ENCODE measurements at places on chromosomes 12 and 14. TPM values are rescaled to one million over a fixed set of nuclear protein-coding genes. Genes with fewer than 3 reads are reported as not detected.

GRCh38 chr12:112525426-112525809 is 106.7 kb downstream of the PTPN11 start:
- DNase-seq, result no peak
- H3K27ac ChIP-seq, result no peak overlapping the region
- no peaks in the 10 kb centered on the region for H3K36me3 ChIP-seq

DNA sequence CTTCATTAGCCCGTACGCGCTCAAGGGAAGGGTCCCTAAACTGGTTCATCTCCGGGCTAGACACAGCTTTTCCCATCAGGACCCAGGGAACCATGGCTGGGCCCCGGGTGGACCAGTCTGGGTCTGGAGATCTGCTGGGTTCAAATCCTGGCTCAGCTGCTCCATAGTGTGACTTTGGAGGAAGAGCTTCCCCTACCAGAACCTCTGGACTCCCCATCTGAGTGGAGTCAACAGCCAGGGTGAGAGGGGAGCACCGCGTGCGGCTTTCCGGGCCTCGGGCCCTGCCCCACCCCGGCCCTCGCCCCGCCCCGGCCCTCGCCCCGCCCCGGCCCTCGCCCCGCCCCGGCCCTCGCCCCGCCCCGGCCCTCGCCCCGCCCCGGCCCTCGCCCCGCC is 41.2 kb downstream of the BEGAIN start:
- H3K27me3 ChIP-seq, result peaks cover 15% of the 10 kb centered on the region
- H3K27ac ChIP-seq, result no peak overlapping the region
- no peaks in the 10 kb centered on the region for H3K36me3 ChIP-seq
- DNase-seq, result no peak

DNA sequence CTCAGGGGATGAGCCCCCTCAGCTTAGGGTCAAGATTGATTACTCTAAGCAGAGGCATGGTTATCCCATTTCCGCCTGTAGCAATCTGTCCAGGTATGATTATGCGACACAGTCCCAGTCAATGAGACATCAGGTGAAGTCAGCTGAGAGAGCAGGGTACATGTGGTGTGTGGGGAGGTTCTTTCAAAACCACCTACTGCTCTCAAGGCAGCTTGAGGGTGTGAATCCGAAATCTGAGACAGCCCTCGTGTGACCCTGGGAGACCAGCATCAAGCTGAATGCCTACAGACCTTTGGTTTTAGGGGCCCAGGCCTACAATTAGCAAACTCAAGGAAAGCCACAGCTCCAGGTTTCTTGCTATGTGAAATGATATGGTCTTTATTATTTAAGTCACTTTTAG is 275.7 kb downstream of the ITPR2 start:
- no peak overlapping the region for H3K27ac ChIP-seq
- H3K4me1 ChIP-seq, result no peaks in the 10 kb centered on the region
- no peak for DNase-seq
- H3K4me3 ChIP-seq, result no peak overlapping the region

- H3K36me3 ChIP-seq, result no peaks in the 10 kb centered on the region
- H3K4me3 ChIP-seq, result no peak overlapping the region
- H3K27me3 ChIP-seq, result peaks cover 32% of the 10 kb centered on the region
Measured at GRCh38 chr12:124762791-124763593, 100.7 kb downstream of the SCARB1 start.

- peaks cover 24% of the 10 kb centered on the region for H3K4me1 ChIP-seq
- H3K4me3 ChIP-seq, result no peak overlapping the region
- no peaks in the 10 kb centered on the region for H3K27me3 ChIP-seq
- no peak for DNase-seq
- H3K36me3 ChIP-seq, result no peaks in the 10 kb centered on the region
Measured at GRCh38 chr12:109822951-109823411, 10.2 kb downstream of the TRPV4 start.

DNA sequence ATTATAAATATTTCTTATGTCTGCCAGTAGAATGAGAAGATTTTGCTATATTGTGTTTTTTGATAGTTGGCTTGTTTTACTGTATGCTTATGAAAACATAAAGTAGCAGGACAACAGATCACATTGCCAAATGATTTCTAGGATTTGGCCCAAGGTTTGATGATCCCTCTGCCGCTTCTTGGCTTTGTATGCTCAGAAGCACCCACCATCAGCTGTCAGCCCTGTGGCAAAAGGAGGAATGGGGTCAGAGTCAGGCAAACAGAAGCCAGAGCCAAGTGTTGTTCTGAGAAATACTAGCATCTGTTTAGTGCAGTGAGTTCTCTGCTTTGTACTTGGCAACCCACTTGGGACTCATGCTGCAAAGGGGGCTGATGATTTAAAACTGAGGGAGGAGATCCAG is 152.2 kb downstream of the PDE3A start:
- no peaks in the 10 kb centered on the region for H3K27me3 ChIP-seq
- H3K4me3 ChIP-seq, result no peak overlapping the region
- no peak for DNase-seq
- no peaks in the 10 kb centered on the region for H3K36me3 ChIP-seq
- no peak overlapping the region for H3K27ac ChIP-seq

GRCh38 chr14:22796087-22796707 is 19.0 kb downstream of the SLC7A7 start:
- no peaks in the 10 kb centered on the region for H3K36me3 ChIP-seq
- H3K4me1 ChIP-seq, result peaks cover 4% of the 10 kb centered on the region
- no peak for DNase-seq

DNA sequence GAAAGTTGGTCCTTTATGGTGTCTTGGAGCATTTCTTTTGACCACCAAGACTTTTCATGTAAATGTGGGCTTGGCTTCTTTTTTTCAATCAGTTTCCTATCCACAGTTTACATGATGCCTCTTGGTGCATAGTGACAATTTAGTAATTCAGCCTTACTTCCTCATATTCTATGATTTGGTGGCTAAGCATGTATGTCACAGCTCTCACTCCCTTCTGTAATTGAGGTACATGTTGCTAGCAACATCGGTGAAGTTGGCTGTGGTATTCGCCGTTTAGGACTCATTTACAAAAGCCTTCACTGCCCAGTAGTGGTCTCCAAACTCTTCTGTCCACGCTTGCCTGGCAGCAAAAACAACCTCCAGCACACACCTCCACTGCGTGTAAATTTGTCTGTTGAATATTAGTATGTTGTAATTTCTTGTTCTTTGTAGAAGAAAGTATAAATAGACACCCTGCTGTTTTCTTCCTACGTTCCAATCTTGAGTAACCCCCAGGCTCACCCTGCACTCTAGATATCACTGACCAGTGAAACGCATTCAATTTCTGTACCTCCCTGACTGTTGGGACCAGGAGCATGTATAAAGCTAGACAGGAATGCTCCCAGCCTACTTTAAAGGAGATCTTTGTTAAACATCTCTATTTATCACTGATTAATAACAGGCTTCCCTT is 90.4 kb downstream of the PPP2R5C start:
- no peak overlapping the region for H3K4me3 ChIP-seq
- H3K27me3 ChIP-seq, result no peaks in the 10 kb centered on the region
- H3K27ac ChIP-seq, result no peak overlapping the region
- no peak for DNase-seq
- peaks cover 10% of the 10 kb centered on the region for H3K4me1 ChIP-seq

DNA sequence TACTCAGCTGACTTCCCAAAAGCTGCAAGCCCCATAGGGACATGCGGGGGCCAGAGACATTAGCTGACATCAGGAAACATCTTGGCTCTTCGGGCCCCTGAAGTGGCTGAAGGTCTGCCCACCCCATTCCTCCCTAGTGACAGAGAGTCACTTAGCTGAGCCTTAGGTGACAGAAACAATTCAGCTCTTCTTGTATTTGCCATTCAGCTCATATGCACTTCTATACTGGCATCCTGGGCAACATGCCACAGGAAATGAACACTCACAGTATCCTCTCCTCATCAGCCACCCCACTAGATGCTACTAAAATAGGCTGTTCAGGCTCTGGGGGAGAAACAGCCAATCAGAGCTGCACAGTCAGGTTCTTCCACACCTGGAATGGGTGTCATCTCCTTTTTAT is 3.4 kb downstream of the DCTN2 start:
- peaks cover 4% of the 10 kb centered on the region for H3K27me3 ChIP-seq
- peaks cover 20% of the 10 kb centered on the region for H3K36me3 ChIP-seq
- no peak overlapping the region for H3K27ac ChIP-seq
- peaks cover 20% of the 10 kb centered on the region for H3K4me1 ChIP-seq

DNA sequence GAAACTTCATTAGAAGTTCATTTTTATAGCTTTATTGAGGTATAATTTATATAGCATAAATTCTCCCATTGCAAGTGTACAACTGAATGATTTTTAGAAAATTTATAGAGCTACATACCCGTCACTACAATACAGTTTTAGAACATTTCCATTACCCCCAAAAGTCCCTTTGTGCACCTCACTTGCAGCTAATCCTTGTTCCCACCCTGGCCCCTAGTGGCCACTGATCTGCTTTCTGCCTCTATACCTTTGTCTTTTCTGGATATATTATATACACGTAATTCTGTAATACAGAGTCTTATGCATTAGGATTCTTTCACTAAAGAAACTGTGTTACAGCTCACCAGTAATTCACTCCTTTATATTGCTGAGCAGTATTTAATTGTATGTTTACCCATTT is 145.1 kb upstream of the DIO2 start:
- H3K36me3 ChIP-seq, result no peaks in the 10 kb centered on the region
- H3K4me3 ChIP-seq, result no peak overlapping the region
- no peaks in the 10 kb centered on the region for H3K27me3 ChIP-seq
- no peaks in the 10 kb centered on the region for H3K4me1 ChIP-seq

GRCh38 chr12:76714861-76715260 is 49.1 kb upstream of the ZDHHC17 start:
- H3K27me3 ChIP-seq, result no peaks in the 10 kb centered on the region
- no peak overlapping the region for H3K27ac ChIP-seq
- no peaks in the 10 kb centered on the region for H3K36me3 ChIP-seq
- peaks cover 10% of the 10 kb centered on the region for H3K4me1 ChIP-seq
- no peak overlapping the region for H3K4me3 ChIP-seq
- DNase-seq, result no peak

DNA sequence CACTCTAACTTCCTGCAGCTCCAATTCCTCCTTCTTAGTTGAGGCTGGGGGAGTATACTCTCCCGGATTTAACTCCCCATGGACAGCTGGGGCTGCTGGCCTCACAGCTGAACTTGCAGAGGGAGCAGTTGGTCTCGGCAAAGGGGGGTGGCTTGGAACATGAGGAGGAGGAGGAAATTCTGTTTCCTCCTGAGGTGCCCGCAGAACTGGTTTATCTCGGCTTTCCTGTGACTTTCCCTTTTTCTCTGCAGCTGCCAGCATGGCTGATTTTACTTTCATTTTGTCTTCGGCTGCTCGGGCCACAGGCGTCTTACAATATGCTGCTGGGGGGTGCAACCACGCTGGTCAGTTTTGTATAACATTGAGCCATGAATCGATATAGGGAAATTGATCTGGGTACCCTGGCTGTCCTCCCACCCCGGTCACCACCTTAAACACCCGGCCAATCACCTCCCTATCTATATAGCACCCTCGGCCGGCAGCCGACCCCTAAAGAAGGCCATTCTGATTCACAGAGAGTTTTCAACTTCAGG is 1317.6 kb downstream of the TMEM121 start:
- no peak for DNase-seq
- H3K27ac ChIP-seq, result peak overlapping the region; percentile 20
- H3K4me1 ChIP-seq, result no peaks in the 10 kb centered on the region
- H3K27me3 ChIP-seq, result no peaks in the 10 kb centered on the region
- peak overlapping the region; percentile 46 for H3K4me3 ChIP-seq

GRCh38 chr12:106380954-106381353 is 23.4 kb downstream of the POLR3B start:
- no peaks in the 10 kb centered on the region for H3K27me3 ChIP-seq
- H3K4me3 ChIP-seq, result no peak overlapping the region
- H3K36me3 ChIP-seq, result peaks cover 6% of the 10 kb centered on the region
- no peak for DNase-seq
- no peak overlapping the region for H3K27ac ChIP-seq

DNA sequence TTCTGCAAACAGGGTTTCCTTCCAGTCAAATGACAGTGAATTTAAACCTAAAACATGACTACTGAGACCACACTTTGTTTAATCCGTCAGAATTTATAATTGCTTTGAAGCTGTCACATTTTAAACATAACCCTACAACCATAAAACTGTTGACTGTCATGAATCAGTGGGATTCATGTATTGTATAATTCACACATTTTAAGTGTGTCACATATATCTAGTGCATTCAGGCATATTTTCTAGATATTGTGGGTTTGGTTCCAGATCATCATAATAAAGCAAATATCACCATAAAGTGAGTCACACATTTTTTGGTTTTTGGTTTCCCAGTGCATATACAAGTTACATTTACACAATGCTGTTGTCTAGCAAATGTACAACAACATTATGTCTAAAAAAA is 304.4 kb downstream of the TMEM132D start:
- no peaks in the 10 kb centered on the region for H3K4me1 ChIP-seq
- H3K36me3 ChIP-seq, result no peaks in the 10 kb centered on the region
- H3K27ac ChIP-seq, result no peak overlapping the region

DNA sequence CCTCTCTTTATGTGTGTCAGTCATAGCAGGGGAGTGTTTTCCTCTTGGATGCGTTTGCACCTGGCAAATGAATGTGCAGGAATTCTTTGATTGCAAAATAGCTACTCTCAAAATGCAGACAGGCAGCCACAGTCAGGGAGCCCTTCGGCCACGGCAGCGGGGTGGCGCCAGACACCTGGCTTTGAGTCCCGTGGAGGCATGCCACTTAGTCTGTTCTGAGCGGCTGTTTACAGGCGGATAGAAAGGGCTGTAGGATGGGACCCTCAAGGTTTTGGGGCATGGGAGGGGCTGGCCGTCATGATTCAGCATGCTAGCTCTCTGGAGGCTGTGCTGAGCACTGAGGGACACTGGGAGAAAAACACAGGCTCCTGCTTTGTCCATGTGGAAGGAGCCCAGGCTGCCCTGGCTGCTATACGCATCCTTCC is 117.1 kb downstream of the SLC25A47 start:
- no peaks in the 10 kb centered on the region for H3K27me3 ChIP-seq
- no peak overlapping the region for H3K4me3 ChIP-seq
- peaks cover 24% of the 10 kb centered on the region for H3K4me1 ChIP-seq
- peak overlapping the region; percentile 76 for H3K27ac ChIP-seq

DNA sequence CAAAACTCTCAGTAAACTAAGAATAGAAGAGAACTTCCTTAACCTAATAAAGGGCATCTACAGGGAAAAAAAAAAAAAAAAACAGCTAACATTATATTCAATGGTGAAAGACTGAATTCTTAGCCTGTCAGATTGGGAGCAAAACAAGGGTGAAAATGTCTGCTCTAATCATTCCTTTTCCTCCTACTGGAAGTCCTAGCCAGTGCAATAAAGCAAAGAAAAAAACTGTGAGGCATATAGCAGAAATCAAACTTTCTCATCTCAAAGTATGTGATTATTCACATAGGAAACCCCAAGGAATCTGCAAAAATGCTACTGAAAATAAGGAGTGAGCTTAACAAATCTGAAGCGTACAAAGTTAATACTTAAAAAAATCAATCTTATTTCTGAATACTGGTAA is 170.7 kb downstream of the NUAK1 start:
- no peak overlapping the region for H3K4me3 ChIP-seq
- no peaks in the 10 kb centered on the region for H3K36me3 ChIP-seq
- H3K27ac ChIP-seq, result no peak overlapping the region

- no peaks in the 10 kb centered on the region for H3K36me3 ChIP-seq
- H3K27ac ChIP-seq, result no peak overlapping the region
- DNase-seq, result no peak
- no peak overlapping the region for H3K4me3 ChIP-seq
- no peaks in the 10 kb centered on the region for H3K4me1 ChIP-seq
- no peaks in the 10 kb centered on the region for H3K27me3 ChIP-seq
Measured at GRCh38 chr12:120951-121350, 54.4 kb downstream of the IQSEC3 start.

- no peak for DNase-seq
- no peaks in the 10 kb centered on the region for H3K4me1 ChIP-seq
- H3K36me3 ChIP-seq, result no peaks in the 10 kb centered on the region
Measured at GRCh38 chr14:98177551-98177950, 1094.4 kb downstream of the BCL11B start.

NKX2-1 gene
- polyA plus RNA-seq, result not detected

KRT85 gene
- not detected for polyA plus RNA-seq

PHC1 gene
- 10.4 TPM for polyA plus RNA-seq

KLHL33 gene
- polyA plus RNA-seq, result not detected

SOAT2 gene
- not detected for polyA plus RNA-seq

APOLD1 gene
- polyA plus RNA-seq, result 0.36 TPM
